ENCODE measurements at places on chromosomes 1 and 21.

DNA sequence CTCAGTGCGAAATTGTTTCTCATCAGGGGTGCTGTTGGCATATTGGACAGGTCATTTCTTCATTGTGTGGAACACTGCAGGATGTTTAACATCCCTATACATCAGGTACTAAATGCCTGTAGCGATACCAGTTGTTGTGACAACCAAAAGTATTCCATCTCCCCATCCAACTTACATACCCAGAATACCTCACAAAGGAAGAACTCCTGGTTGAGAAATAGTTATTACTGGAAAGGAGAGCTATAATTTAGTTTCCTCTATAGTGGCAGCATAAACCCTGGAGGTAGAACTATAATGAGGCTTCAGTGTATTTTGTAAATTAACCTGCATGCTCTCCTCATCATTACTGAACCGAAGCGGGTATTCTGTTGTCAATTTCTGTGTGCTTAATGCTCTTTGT, 45.1 kb downstream of the IVNS1ABP start:
- no peak for DNase-seq

DNA sequence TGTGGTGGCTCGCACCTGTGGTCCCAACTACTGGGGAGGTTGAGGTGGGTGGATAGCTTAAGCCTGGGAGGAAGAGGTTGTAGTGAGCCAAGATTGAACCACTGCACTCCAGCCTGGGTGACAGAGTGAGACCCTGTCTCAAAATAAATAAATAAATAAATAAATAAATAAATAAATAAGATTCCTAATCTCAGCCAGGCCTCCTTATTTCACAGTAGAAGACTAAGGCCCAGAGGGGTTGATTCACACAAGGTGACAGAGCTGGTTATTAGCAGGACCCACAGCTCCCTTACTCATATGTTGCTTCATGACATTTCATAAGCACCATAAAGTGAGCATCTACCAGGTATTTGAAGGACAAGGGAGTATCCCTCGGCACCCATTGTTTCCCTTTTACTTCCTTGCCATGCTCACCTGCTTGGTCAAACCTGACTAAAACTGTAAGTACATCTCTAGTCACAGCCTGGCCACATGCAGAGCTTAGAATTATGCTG, 32.7 kb downstream of the ALG14 start:
- no peak for DNase-seq

GRCh38 chr1:172136925-172137324, 283.6 kb upstream of the C1orf105 start:
- DNase-seq, result no peak

- no peak for DNase-seq
Observed at GRCh38 chr1:79679916-79680315, 673.4 kb upstream of the ADGRL4 start.

GRCh38 chr1:87941337-87941946, 612.8 kb downstream of the LMO4 start:
- no peak for DNase-seq

- DNase-seq, result no peak
Observed at GRCh38 chr1:240245629-240246020, 153.9 kb downstream of the FMN2 start.

DNA sequence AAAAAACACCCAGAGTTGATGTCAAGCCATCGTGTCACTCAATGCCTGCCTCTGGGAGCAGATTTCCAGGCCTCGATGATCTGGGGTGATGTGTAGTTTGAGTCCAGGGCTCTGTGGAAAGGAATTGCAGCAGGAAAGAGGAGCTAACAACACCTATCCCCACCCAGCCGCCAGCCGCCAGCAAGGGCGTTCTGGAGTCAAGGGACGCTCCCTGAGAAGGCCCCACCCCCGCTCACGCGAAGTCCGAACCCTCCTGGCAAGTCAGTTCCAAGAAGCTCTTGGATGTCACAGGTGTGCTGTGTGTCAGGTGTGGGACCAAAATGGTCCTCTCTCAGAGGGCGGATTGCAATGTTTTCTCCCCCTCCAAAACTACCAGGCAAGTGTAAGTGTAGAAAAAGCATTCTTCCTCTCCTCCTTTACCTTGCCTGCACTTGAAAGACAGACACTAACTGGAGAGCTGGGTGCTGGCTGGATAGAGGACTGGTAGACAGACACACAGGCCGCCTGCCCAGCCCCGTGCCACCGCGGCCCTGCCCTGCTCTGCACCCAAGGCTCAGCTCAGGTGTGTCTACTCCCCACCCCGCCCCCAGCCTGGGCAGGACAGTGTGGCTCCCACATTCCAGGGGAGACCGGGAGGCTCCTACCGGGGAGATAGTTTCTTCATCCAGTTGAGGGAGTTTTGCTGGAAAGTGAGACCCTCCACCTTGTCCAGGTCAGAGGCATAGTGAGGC, 8.5 kb downstream of the AGT start:
- DNase-seq, result no peak

DNA sequence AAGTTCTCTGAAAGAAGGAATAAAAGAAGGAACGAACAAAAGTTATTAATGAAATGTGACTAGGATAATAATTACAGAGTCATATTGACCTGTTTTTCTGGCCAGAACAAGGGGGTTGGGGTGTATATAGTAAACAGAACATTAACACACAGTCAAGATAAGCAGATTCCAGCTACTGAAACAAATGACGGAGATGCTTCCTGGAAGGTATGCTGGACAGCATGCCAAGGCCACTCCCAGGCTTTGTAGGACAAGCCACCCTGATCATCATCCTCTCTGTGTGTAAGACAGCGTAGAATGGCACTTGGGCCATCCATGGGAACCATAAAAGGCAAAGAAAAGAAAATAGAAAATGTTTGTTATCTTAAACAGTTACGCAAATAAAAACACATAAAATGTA, 120.7 kb downstream of the TGFBR3 start:
- no peak for DNase-seq

DNA sequence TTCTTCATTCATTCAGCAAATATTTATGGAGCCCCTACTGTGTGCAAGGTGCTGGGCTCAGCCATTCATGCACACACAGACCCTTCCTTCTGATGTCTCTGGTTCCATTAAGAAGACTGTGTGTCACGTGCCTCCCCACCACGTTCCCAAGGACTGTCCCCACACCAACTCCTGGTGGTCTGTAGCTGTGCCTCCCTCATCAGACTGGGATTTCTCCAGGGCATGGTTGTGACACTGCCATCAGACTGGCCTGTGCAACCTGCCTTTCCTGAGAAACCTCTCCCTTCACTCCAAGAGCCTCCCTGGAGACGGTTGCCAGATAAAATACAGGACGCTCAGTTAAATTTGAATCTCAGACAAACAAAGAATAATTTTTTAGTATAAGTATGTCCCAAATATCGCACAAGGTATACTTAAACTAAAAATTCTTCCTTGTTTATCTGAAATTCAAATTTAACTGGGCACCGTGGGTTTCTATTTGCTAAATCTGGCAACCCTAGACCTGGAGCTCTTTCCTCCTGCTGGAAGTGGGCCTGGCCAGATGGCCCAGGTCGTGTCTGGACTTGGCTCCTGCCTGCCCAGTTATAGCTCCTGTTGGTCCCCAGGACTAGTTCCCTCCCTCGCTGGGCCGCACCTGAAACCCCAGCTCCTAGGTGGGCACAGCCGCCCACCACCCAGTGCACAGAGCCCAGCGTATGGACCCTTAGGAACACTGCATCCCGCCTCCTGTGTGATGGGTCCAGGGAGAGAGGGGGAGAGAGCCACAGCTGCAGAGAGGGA, 76.9 kb downstream of the RAP1GAP start:
- DNase-seq, result no peak

GRCh38 chr1:66058558-66058957, 265.9 kb downstream of the PDE4B start:
- no peak for DNase-seq

- no peak for DNase-seq
Observed at GRCh38 chr1:59761443-59761842, 53.3 kb upstream of the HOOK1 start.

GRCh38 chr1:62335656-62336055, 16.4 kb upstream of the KANK4 start:
- DNase-seq, result no peak

DNA sequence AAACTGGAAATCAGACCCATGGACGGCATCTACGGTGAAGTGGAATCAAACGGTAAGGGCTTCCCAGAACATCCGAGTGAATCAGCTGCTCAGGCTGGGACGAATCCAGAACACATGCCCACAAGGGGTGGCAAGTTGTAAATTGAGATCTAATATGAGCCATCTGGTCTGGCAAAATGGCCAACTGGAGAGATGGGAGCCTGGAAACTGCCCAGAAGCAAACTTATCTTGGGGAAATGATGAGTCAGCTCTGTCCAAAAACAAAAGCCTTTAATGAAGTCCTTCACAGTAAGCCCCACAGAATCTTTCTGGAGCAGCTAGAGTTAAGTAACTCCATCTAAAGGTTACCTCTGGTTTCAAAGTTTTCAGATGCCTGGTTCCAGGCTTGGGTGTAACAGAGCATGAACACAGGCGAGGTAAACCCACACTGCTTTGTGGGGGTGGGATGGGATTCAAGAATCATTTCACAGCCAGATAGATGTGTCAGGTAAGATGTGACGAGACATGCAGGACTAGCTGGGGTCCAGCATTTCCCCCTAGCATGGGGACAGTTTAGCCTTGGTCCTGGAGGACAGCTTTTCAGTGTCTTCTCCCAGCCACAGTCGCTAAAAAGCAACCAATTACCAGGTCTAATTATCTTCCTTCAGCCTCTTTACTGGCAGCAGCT, 10.5 kb upstream of the SRP9 start:
- DNase-seq, result no peak
